ENCODE measurements at places on chromosomes 7 and 10.

DNA sequence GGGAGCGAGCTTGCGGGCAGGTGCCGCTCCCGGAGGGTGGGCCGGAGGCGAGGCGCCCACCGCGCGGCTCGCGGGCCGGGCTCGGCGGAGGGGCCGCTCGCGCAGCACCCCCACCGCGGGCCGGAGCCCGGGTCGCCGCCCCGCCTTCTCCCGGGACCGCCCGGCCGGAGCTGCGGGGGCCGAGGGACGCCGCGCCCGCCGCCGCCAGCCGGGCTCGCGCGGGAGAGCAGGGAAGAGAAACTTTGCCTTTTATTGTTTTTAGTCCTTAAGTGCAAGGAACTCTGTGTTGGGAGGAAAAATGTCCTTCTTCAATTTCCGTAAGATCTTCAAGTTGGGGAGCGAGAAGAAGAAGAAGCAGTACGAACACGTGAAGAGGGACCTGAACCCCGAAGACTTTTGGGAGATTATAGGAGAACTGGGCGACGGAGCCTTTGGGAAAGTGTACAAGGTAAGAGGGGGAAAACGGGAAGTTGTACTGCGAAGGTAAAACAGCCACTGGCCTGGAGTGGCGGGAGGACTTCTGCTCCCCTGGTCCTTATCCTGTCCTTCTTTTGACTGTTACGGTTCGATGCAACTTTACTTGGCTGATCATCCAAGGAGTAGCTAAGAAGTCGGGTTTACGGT, 620 bp downstream of the SLK start:
- DNase-seq: peak; percentile 40

DNA sequence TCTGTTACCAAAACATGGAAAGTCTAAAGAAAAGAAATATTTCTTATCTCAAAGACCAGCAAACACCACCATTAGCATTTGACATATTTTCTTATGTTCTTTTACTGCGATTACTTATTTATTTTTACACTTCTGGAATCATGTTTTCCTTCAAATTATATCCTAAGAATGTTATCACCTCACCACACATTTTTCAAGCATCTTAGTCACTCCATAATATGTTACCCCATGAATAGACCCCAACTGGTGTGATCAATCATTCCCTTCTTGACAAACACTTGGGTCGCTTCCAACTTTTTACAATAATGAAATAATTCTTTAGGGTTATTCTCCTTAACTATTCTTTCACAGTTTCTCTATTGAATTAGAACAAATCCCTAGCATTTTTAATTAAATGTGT, 67.4 kb downstream of the AMPH start:
- DNase-seq: no peak

DNA sequence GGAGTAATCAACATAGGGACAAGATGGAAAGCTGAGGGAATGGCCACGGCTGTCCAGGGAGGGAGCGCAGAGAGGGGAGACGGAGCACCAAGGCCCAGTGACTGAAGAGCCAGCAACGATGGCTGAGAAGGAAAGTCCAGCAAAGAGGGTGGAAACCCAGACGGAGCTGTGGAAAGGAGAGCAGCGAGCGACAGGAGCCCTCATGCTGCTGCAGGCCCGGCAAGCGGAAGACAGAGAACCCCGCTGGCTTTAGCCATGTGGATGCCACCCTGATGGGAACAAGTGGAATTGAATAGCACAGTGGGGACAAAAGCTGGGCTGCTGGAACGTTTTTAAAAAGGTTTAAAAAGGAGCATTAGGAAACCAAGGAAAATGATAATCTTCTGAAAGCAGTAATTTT, 82.9 kb upstream of the DDC start:
- no peak for DNase-seq

GRCh38 chr7:129055294-129055816, 444 bp upstream of the TNPO3 start:
- no peak for DNase-seq

DNA sequence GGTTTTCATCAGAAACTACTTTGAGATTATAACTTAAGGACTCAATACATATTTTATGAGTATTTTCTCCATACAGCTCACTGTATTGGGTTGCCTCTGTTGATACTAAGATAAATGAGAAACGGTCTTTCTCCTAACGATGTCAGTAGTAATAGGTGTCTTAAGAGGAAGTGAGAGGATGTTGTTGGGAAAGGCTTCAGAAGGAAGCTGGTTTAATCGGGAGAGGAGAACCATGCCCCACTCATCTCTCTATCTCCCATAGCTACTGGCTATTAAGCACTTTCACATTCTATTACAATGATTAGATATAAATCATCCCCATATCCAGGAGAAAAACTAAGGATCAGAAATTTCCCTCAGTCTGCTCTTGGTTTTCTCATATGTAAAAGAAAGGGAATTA, 2.0 kb downstream of the CLEC5A start:
- no peak for DNase-seq

GRCh38 chr10:8289186-8289924, 234.9 kb downstream of the GATA3 start:
- DNase-seq: no peak

- DNase-seq: no peak
Measured at GRCh38 chr10:20948686-20949327, 51.7 kb upstream of the NEBL start.

DNA sequence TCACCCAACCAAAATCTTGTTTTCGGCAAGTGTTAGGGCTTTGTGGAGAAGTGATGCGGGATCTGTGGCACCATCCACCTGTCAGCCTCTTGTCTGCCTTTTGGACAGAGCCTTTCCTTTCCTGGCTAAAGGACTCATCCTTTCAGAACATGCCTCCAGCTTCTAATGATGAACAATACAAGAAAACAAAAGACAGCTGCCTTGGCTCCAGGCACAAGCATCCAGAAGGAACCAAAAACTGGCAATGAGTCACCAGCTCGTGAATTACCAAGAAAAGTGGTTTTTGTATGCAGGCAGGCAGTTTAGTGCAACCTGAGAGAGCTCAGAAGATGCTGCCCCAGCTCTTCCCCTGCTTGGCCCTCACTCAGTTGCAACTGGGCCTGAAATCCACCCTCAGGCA, 84.6 kb upstream of the NAMPT start:
- no peak for DNase-seq

- DNase-seq: no peak
Measured at GRCh38 chr10:113665352-113665751, 1.5 kb upstream of the NRAP start.

DNA sequence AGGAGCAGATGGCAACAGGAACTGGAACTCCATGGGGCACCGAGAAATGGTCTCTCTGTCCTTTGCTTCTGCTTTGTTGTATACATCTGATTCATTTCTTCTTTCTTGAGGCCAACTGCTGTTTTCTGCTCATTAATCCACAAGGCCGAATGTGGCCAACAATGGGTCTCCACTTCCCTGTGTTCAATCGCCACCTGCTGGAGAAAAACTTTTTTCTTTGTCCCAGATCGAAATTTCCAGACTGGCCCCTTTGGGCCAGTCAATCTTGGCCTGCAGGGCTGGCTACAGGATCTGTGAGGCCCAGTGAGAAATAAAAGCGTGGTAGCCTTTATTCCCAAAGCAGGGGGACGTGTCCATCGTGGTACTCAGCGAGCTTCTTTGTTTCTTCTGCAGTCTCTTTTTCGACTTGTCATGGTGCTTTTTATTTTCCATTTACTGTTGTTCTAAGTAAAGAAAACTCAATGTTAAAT, 58.8 kb downstream of the PARP12 start:
- peak; percentile 73 for DNase-seq
